ENCODE measurements at places on chromosomes 3 and 15.
A peak's percentile ranks its signal among the peaks of the same experiment; 100 is the strongest.

DNA sequence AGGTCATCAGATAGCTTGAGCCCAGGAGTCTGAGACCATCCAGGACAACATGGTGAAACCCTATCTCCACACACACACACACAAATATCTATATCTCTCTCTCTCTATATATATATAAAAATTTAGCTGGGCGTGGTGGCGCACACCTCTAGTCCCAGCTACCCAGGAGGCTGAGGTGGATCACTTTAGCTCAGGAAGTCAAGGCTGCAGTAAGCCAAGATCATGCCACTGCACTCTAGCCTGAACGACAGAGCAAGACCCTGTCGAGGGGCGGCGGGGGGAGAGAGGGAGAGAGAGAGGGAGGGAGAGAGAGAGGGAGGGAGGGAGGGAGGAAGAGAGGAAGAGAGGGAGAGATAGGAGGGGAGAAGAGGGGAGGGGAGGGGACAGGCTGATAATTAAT lies 28.0 kb downstream of the PLA2G4F start:
- no peak for DNase-seq

DNA sequence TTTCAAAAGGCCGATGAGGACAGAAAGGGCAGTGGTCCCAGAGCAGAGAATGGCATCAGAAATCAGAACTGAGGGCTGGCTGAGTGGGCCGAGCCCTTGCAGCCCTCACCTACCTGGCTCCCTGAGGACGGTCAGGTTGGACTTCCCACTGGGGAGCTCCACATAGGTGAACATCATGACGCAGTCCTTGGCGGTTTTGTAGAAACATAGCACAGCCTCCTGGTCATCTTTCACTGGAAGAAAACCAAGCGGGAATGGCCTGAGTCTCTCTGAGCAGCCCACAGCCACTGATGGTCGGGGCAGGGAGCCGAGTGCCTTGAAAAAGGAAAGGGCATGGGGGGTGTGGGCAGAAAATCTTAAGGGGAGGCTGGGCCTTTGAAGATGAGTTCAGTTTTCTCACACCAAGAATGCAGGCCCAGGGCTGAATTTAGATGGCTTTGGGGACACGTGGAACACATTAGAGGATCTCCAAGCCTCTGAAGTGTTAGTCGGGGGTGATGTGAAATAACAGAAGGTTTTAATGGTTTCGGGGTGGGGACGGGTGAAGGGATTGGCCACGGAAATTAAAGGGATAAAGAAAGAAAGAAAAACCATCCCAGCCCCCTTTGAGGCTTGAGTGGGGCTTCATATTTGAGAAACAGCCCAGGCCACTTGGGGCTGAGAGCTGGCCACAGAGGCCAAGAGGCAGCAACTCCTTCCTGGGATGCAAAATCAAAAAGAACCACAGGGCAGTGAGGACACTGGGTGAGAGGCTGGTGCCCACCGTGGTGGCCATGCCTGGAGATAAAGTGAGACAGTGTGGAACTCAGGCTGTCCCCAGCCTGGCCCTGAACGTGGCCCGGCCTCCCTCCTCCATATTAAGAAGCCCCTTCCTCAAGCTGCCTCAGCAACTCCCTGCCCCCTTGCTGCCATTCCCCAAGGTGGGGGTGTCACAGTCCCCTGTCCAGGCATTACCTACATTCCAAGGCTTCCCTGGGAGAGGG lies 36.2 kb downstream of the UMPS start:
- no peak for DNase-seq

- no peak for DNase-seq
Measured at GRCh38 chr3:120420928-120421551, 29.8 kb downstream of the FSTL1 start.

DNA sequence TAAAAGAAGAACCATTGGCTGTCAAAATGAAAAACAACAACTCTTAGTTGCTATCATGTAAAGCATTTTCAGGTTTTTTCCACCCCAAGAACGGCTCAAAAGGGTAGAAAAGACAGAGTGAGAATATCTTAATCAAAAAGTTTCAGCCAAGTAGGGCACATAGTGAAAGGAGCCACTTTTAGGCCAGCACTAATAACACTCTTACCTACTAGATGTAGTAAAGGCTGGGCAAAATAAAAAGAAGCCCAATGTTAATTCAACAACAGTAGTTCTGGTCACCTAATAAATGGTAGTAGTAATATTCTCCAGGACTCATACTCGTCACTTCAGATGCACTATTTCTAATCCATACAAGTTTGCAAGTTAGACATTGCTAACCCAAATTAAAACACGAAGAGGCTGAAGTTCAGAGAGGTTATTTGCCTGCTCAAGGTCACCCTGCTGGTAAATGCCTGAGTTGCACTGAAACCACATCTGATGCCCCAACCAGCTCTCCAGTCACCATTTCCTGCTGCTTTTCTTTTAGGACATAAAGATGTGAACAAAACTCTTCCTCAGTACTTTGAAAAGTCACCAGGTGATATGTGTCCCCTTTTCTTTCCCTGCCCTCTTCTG lies 7.5 kb downstream of the GOLIM4 start:
- no peak for DNase-seq

- DNase-seq, result no peak
Measured at GRCh38 chr3:110727056-110727455, 344.6 kb upstream of the NECTIN3 start.

DNA sequence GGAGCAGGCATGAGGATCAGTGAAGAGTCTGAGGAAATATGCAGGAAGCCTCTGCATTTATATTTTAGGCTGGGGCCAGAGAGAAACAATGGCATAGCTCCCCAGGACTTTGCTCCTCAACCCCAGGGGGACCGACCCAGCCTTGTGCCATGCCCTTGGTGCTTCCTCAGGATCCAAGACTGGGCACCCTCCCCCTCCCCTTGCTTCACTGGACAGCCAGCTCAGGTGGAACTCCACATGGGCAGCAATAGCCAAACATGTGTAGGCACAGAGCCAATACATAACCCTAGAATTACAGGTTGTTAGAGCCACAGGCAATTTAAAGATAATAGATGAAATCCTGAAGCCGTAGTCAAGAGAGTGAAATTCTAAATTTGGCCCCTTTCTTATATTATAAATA lies 73.0 kb upstream of the ETV5 start:
- no peak for DNase-seq

DNA sequence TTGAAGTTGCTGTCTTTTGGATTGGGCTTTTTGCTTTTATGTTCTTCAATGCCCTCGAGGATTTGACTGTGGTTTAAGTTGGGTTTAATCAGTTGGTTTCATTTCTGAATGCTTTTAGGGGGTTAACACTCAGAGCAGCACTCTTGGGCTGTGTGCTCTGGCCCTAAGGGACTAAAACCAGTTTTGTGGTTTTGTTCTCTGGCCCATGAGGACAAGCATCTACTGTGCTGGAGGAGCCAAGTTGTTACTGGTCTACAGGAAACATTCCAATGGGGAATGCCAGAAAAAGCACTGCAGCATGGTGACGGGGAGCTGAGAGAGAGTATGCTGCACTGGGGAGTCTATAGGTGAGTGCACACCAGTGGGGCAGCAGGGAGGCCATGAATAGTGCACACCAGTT lies 596.9 kb downstream of the ZBBX start:
- DNase-seq, result no peak

DNA sequence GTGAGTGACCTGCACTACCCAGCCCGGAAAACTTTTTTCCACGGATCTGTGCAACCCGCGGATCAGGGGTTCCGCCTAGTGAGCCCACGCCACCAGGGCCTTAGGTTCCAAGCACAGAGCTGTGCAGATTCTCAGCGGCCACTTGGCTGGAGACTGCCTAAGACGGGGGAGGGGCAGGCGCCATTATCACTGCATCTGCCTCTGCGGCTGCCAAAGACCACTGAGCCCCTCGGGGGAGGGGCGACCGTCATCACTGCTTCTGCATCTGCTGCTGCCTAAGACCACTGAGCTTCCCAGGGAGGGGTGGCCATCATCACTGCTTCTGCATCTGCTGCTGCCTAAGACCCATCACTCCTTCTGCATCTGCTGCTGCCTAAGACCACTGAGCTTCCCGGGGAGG lies 460.2 kb downstream of the OCA2 start:
- no peak for DNase-seq

GRCh38 chr15:67101911-67102598 lies 36.7 kb downstream of the SMAD3 start:
- peak; percentile 41 for DNase-seq

DNA sequence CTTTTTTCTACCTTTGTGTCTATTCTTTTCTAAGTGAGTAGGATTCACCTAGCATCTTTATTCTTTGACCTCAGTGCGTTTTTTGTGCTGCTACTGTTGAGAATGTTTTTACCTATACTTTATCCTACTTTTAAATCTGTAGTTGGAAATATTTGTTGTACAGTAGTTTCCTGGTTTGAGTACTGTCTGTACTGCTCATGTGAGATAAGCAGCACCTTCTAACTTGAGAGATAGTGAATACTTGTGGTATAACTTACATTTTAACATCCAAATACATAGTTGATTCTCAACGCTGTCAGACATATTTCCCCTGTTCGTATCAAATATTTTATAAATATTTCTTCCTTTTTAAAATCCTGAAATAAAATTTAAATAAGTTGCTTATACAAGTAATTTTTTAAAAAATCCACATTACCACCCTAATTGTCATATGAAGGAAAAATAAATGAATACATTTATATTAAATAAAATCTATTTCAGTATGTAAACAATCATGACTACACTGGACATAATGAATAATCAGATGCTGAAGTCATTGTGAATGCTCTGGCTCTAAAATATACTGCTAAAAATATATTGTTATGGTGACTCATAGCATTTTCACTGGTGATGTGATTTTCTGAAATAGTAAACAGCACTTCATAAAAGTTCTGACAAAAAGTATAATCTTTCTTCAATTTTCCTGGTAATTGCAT lies 17.4 kb downstream of the ATP11B start:
- peak; percentile 10 for DNase-seq

GRCh38 chr3:131989318-131989717 lies 45.5 kb downstream of the CPNE4 start:
- no peak for DNase-seq

DNA sequence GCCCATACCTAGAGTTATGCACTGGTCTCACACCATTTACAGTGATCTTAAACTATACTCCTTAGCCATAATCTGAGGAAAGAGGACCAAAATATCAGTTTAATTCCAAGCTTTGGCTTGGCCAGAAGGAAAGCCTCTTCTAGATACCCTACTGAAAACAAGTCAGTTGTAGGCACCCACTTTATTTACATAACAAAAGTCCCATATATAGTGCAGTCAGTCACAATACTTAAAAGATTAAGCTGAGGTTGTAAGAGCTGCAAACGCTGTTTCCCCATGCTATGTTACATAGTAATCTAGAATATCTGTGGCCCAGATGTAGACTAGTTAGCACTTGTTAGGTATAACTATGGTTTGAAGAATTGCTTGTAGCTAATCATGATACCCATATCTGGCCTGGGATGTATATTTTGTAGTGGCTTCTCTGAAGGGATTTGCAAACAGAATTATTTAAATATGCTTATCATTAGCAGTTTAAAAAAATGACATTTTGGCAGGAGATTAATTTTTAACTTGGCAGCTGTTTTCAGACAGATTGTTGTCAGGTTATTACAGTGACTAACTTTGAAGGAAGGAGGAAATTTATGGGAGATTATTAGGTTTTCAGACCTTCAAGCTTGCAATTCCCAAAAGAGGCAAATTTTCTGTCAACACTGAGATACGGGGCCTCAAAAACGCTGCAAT lies 160.4 kb upstream of the SLC2A2 start:
- no peak for DNase-seq

DNA sequence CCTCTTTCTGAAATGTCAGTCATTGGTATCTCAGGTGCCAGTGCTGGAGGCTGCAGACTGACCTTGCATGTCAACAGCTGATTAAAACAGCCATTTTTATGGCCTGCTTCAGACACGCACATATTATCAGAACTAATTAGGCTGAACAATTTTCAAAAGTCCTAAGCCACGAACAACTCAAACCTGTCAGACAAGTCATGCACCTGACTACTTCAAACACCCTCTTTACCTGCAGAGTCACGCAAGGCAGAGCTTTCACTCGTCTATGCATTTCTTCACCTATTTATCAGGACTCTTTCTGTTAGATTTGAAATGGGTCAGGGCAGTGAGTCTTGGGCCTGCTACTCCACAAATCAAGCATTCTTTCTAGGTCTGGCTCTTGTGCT lies 26.7 kb downstream of the CLK3 start:
- DNase-seq, result no peak

DNA sequence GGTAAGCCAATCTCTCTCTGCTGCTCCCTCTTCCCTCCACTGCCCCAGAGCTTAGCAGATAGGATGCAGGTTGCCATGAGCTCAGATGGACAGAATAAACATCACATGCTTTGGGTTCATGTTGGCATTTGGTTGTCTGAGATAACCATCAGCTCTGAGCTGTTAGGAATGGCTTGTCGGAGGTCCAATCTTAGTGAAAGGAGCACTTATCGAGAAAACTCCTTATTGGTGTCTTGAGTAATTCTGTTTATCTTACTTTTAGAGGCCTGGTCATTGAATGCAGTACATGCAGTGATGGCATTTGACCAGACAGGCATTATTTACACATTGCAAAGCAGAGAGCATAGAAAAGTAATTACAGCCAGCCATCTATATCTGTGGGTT lies 99.7 kb downstream of the CEMIP start:
- DNase-seq, result no peak

DNA sequence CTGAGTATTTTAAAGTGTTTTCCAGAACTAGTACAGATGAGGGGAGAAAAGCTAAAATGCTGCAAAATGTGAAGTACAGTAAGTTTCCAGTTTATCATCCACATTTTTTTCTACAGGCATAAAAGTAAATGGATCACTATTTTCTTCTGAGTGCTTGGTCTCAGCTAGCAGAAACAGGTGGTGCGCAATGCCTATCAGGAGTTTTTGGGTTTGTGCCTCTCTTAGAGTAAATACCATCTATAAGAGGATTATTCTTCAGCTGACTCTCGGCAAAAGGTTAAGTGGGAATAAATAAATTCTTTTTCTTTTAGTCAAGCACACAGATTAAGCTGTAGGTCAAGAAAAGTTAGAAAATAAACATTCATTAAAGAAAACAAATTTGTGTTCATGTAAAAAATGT lies 1027.7 kb downstream of the PLOD2 start:
- no peak for DNase-seq

GRCh38 chr3:136146981-136147729 lies 49.0 kb downstream of the MSL2 start:
- DNase-seq, result no peak

GRCh38 chr3:4341336-4341675 lies 38.1 kb downstream of the SETMAR start:
- DNase-seq, result no peak

DNA sequence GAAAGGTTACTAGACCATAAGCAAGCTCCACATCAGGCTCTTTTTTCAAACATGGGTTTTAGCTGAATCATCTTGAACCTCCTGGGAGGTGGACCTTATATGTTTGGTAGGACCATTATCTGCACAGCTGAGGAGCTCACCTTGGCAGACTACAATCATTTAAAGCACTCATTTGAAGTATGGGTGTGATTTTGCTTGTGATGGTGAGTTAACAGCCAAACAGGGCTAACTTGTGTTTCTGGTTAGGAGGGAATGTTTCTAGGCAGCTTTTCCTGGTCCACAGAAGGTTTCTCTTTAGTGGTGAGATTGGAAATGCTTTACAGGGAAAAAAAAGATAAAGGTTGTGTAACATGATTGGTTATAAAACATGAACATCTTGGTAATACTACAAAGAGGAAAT lies 61.8 kb downstream of the ARHGEF26 start:
- DNase-seq, result no peak

All from foreskin fibroblast (primary cell).